ENCODE measurements at places on chromosomes 2 and 18.

DNA sequence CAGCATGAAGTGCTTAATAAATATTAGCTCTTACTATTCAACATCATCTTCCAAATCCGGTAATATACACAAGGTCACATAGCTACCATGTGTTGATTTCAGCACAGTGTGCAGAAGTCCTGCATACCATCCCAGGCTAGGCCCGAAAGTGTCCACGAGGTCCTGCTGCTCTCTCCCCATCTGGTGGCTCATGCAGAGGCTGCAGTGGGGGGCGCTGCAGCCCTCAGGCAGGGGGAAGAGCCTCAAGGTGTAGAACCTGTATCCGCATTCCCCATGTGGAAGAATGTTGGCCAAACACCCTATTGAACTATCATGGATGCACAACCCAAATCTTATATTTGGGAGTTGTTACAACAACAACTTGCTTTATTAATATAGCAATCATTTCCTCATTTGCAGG lies 88.5 kb downstream of the ST6GAL2 start:
- no peak for DNase-seq

- DNase-seq: no peak
Observed at GRCh38 chr2:135663148-135663700, 78.4 kb upstream of the UBXN4 start.

DNA sequence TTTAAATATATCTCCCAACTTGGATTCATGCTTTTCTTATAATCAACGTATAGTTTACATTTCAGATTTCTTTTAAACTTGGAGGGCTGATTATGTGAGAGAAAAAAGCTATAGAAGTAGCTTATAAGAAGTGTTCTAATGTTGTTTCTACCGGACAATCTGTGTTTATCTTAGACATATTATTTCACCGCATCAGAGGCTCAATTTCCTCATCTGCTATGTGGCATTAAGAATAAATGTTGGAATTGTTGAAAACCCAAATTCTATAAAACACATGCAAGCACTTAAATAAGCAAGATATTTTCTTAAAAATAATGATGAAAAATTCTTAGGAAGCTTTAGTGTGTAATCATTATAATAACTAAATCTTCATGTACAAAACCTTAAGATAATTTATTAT lies 407.9 kb downstream of the HRH4 start:
- DNase-seq: no peak

DNA sequence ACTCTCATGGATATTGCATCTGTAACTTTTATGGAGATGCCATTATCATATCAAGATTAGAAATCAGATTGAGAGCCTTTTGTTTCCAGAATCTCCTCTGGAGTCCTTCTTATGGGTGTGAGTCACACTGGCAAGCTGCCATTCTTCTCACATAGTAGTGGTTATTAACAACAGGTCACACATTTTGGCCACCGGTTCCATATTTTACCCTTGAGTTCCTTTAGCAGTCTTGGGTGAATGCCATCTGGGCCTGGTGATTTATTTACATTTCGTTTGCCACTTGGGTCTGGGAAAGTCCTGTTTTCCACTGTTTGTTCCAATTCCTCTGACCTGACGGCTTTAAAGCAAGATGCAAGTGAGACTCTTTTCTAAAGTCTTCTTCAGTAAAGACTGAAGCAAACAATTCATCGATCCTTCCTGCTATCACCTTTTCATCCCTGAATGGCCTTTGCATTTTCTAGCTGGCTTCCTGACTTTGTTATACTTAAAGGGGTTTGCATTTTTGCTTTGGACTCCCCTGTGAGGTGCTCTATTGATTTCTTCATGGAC lies 80.5 kb upstream of the CAVIN2 start:
- no peak for DNase-seq

- no peak for DNase-seq
Observed at GRCh38 chr2:36476411-36476810, 120.8 kb downstream of the CRIM1 start.

GRCh38 chr2:45636008-45636407 lies 15.5 kb upstream of the PRKCE start:
- no peak for DNase-seq

DNA sequence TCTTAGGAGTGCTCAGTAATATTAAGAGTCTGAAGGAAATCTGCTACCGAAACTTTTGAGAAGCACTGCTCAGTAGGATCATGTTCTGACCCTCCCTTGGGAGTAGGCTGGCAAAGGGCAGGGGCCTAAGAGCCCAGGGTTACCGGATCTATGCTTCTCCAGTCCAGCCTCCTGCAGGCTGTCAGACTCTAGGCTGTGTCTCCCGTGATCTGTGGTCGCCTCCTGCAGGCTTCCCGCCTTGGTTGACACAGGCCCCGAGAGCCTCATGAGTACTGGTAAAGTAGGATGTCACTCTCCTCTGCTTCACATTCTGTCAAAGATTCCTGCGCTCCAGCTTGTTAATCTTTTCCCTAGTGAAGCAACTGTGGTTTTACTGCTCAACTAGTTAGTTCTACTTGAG lies 647.8 kb upstream of the RAB6C start:
- no peak for DNase-seq
